ENCODE measurements at places on chromosomes 13 and 19.
A peak's percentile ranks its signal among the peaks of the same experiment; 100 is the strongest.

DNA sequence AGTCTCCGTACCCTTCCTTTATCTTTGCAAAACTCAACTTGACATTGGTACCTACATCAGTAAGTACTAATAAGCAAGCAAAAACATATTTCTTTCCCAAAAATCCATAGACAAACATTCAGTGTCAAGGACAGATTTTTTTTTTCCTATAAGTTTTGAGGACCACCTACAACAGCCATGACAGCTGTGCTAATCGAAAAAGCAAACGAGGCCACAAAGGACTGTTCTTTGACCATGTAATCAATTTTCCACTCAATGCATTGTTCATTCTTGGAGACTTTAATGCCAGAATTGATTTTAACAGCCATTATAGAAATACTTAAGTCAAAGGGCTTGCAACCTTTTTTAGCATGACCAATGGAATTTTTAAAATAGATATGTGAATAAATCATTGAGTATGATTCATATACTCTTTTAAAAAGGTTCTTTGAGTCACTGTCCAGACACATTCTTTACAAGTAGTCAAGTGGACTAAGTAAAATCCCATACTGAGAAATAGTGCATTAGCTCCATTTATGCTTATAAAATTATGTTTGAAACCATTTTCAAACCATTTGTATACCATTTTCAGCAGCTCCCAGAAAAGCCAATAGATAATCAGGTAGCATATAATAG, 323.9 kb downstream of the MZT1 start:
- DNase-seq = no peak

DNA sequence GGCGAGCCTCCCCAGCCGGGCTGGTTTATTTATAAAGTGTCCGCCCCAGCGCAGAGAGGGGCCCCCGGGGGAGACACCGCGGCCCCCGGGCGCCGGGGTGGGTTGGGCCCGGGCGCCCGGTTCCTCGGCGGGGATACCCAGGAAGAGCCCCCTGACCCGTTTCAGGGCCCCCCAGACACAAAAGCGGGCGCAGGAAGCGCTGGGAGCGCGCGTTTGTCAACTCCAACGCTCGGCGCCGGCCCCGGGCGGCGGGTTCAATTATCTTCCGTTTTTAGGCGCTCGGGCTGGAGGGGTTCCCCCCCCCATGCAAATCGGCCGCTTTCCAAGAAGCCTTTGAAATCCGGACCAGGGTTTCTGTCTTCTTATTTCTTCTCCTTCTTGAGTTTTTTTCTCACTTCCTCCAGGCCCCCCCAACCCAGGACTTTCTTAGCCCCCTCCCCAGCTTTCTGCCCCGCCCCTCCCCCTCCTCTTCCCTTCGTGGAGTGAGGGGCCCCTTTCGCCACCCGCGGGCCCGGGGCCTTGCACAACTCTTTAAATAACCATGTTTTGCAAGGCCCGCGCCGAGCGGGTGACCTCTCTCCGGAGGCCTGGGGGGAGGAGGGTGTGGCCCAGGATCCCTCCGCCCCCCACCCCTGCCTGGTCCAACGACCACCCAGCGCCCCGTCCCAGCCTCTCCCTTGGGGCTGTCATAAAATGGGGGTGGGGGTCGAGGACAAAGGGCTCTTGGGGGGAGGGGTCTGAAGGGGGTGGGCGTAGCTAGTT, 935 bp downstream of the ARID3A start:
- peak; percentile 34 for DNase-seq

DNA sequence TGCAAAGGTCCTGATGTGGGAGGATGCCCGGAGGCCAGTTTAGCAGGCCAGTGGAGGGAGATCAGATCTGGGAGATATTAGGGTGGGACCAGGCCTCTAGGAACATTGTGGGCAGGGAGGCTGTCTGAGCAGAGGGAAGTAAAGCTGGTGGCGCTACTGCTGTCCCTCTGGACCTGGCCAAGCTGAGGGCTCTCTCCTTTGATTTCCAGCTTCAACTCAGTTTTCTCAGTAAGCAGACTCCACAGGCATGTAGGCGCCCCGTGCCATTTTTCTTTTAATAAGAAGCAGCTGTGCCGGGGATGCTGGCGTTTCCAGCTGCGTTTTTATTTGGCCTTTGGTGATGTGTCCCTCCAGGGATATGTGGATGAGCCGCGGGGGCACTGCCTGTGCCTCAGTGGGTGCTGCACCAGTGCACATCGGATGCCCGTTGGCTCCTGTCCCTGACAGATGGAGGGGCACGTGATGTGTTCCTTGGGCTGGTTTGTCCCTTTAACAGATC, 6.7 kb downstream of the DNM2 start:
- DNase-seq = no peak

DNA sequence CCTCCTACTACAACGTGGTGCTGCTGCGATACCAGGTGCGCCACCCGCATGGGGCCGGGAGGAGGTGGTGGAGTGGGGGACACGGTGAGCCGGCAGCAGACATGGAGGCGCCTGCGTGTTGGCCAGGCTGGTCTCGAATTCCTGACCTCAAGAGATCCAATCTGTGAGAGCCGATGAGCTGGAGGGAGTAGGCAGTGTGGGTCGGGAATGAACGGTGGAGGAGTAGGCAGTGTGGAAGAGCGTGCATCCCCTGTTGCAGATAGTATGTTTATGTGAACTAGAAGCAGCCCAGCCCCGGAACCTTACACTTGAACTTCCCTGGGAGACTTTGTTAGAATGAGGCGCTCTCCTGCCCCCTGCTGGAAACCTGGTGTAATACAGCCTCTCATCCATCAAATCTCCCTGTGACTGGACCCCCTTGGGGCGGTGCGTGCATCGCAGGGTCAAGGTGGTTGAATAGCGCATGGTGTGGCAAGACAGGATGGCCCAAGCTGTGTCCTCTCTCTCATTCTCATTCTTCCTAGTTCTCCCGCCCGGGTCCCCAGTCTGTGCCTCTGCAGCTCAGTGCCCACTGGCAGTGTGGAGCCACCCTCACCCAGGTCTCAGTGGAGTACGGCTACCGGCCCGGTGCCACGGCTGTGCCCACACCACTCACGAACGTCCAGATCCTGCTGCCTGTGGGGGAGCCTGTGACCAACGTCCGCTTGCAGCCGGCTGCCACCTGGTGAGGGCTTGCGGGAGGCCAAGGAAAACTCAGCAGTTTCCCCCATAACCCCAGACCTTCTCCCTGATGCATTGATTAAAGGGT, 10.5 kb upstream of the B3GNT3 start:
- peak; percentile 45 for DNase-seq

DNA sequence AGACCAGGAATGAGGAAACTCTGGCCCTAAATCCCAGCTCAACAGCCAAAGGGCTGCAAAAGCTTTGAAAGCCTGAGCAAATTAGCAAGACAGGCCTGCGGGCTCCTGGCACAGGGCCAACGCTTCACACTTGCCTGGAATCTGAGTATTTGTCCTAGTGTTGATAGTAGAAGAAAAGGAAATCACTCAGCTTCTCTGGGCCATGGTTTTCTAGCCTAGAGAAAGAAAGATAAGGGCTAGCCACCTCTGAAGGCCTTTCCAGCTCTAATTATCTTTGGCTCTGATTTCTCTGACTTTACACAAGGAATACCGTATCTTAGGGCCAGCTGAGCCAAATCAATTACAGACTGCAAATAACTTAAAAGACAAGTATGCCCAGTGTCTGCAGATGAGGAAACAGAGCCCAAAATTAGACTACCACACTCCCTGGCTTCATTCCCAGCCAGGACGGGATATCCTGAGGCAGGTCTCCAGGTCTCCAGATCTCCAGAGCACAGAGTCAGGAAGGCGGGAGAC, 69.6 kb downstream of the STK24 start:
- no peak for DNase-seq

DNA sequence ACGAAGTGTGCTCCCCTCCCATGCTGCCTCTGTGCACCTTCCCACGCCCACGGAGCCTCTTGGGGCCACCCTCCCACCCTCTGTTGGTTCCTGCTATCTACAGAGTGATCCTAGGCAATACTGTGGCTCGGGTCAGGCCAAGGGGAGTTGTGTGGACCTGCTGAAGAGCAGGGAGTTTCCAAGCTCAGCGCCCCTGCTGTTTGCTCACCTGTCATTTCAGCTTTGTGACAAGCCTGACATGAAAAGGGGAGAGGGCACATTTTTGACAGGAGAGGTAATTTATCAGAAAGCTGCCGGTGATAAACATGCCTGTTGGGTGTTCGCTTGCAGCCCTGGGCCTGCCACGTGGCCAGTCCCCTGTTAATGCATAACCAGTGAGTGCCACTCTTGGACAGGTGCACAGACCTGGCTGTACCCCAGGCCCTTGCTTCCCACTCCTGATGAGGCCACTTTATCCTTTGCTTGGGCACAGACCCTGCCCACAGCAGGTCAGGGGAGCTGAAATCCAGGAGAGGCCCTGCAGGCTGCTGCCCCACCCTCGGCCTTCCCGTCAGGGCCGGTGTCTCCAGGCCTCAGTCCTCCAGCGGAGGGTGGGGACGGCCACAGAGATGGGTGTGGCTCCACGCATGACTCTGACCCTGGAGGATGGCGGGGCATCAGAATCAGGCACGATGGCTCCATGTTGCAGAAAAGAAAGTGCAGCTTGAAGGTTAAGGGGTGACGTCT, 201.5 kb upstream of the GPR12 start:
- no peak for DNase-seq

DNA sequence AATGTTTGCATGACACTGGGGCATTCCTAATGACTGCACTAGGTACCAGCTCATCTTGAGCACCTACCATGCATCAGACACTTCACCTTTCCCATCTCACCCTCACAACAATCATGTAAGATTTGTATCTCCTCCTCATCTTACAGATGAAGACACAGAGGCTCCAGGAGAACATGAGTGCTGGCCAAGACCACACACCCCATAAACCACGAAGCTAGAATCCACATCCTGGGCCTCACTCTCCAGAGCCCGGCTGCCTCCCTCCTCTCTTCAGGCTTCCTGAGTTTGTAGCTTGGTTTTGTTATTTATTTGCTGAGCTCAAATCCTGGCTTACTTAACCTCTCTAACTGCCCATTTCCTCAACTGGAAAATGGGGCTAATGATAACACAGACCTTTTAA, 25.9 kb downstream of the FAM216B start:
- no peak for DNase-seq

DNA sequence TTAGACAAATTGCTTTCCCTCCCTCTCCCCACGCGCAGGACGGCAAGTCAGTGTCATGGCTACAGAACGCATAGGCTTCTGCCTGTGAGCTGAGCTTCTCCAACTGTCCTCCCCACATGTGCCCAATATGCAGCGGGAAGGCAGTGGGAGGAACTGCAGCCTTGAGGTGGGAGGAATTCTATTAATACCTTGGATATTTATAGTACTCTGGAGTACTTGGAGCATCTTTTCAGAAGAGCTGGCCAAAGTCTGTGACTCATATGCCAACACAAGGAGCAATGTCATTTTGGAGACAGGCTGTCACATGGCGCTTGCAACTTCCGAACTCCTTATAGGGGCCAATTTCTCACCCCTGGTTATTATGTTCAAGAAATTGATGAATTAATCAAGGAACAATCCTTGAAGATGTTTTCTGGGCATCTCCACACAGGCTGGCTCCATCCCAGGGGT, 245.0 kb upstream of the SERP2 start:
- no peak for DNase-seq

GRCh38 chr13:77172650-77173049, 145.7 kb upstream of the FBXL3 start:
- no peak for DNase-seq

DNA sequence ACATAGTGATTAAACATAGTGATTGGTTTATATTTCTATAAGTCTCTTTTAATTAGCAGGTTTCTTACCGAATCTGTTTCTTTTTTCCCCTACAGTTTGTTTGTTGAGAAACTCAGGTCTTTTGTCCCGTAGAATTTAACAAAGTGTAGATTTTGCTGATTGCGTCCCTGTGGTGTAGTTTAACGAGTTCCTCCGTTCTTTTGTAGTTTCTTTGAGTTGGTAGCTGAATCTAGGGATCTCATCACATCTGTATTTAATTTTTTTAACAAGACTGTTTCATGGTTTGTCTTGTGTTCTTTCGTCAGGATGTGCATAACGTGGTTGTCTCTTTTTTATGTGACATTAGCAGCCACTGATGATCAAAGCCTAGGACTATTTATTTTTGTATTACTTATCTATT, 111.1 kb downstream of the AKAP11 start:
- no peak for DNase-seq

GRCh38 chr19:50906217-50906616, 5.0 kb downstream of the KLK4 start:
- DNase-seq = no peak

- DNase-seq = no peak
These were observed 5.5 kb upstream of the NAPA start for GRCh38 chr19:47520343-47520806.

Data from KG1 (cell line).